ENCODE measurements at places on chromosomes 4 and X.
A peak's percentile ranks its signal among the peaks of the same experiment; 100 is the strongest.

GRCh38 chrX:17086317-17086716, 139.9 kb downstream of the REPS2 start:
- no peak for DNase-seq

DNA sequence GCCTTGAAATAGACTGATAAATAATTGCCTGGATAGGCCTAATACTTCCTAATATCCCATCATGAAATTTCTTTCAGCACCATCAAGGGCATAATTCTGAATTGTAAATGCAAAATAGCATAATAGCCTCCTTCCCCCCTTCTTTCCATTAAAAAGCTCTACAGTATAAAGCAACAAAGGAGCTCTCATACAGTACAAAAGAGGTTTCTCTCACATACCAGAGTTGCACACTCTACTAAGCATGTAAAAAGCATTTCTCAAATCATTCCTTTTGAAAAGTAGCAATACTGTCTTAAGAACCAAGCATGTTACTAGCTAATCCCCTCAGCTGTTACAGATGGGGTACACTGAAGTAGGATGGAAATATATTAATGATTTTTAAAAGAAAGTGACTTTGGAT, 509.0 kb downstream of the KLHL13 start:
- DNase-seq, result no peak

DNA sequence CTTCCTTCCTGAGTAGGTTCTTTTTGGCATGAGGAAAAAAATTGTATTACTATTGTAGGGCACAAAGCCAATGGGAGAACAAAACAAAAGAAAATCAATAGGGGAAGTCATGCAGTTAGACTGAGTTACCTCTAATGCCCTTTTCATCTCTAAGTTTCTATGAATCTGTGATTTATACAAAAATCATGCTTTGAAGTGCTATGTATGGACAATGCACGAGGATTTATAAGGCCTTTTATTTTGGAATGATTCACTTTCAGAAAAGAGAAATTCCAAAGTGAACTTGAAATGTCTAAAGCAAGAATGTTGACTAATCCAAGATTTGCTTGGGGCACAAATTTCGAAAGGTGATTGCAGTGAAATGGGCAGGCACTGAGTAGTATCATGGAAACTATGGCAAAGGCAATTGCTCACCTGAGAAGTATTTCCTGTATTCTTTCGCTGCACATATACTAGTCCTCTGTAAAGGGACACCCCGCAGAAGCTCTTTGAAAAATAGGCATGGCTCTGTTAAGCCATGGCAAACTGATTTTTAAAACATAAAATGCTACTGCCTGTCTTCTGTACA, 52.8 kb downstream of the ADGRG4 start:
- DNase-seq, result no peak

DNA sequence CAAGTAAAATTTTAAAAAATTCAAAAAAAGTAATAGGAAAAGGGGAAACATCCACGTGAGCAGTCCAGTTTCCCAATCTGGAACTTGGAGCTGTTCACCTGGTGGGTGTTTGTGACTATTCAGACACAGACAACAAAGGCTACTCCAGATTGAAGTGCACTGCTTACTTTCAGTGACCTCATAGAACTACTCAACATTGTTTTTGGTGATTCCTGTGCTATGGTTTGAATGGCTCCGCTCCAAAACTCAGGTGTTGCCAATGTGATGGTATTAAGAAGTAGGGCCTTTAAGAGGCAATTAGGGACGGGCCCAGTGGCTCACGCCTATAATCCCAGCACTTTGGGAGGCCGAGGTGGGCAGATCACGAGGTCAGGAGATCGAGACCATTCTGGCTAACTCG, 22.1 kb downstream of the SH3RF1 start:
- no peak for DNase-seq

GRCh38 chrX:151977923-151978322, 3.4 kb upstream of the GABRE start:
- no peak for DNase-seq

GRCh38 chrX:117532339-117532738, 584.3 kb downstream of the KLHL13 start:
- DNase-seq, result no peak

GRCh38 chr4:133146574-133147241, 2.4 kb upstream of the PCDH10 start:
- no peak for DNase-seq

- no peak for DNase-seq
Measured at GRCh38 chrX:131746491-131746968, 202.7 kb downstream of the OR13H1 start.

DNA sequence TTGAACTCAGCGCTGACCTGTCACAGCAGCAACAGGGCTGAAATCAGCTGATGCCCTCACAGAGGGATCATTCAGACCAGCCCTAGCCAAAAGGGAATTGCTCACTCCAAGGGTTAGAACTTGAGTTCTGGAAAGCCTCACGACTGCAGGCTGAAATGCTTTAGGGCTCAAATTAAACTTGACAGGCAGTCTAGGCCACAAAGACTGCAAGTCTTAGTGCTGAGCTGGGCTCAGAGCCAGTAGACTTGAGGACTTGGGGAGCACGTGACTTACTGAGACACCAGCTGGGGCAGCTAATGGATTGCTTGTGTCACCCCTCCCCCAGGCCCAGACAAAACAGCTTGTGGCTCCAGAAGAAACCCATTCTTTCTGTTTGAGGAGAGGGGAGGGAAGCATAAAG, 119.0 kb upstream of the SLC6A14 start:
- no peak for DNase-seq

GRCh38 chr4:6826781-6827508, 44.4 kb downstream of the KIAA0232 start:
- DNase-seq, result no peak

- DNase-seq, result no peak
Measured at GRCh38 chr4:137559801-137560200, 27.5 kb upstream of the PCDH18 start.

DNA sequence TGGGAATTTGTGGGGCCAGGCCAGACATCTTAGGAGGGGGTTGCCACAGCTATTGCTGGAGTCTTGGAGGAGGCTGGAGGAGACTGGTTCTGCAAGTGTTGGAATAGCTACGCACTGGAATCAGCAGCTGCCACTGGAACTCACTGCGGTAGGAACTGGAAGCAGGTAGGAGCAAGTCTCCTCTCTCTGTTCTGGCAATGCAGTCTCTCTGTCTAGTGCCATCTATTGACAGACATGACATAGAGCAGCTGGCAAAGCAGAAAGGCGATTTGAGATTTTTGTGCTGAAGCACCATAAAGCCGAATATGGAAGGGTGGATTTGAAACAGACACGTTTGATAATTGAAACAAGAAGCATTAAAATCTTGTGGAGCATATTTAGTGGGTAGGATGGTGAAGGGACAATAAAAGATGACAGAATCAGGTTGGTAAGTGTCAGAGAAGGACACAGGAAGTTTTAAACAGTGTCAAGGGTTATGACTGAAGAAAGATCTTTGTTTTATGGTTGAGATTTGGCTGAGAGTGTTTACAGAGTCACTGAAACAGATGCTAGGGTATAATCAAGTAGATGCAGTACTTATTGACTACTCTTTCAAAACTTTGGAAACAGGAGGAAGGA, 23.5 kb upstream of the SYNPO2 start:
- no peak for DNase-seq

- no peak for DNase-seq
Measured at GRCh38 chr4:83855044-83855443, 319.1 kb downstream of the GPAT3 start.

DNA sequence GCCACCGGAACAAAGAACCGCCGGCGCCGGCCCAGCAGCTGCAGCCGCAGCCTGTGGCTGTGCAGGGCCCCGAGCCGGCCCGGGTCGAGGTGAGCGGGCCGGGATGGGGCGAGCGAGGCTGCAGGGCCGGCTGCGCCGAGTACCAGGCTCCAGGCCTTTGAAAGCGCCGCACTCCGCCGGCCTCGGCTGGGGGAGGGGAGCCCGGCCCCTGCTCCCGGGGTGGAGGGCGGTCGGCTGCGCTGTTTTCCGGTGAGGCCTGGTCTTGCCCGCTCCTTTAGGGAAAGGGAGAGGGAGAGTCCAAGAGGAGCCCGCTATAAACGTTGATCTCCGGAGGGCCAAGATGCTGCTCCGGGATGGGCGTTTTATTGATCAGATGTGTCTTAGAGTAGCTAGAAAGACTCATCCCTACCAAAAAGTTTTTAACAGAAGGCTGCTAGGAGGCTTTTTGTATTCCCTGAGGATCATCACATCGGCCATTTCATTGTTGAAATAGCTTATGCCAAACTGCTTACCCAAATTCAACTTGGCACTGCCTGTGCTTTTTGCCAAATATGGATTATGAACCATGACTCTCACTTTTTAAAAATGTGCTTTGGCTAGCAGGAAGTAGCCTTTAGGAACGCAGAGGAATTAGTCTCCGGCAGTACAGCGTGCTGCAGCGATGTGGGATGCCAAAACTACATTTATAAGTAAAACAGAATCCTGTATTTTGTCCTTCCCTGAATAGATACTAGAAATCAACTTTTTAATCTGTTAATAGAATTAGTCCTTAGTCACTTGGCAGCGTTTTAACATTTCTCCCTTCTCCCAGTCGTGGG, 760 bp downstream of the TMEM165 start:
- DNase-seq, result peak; percentile 34

DNA sequence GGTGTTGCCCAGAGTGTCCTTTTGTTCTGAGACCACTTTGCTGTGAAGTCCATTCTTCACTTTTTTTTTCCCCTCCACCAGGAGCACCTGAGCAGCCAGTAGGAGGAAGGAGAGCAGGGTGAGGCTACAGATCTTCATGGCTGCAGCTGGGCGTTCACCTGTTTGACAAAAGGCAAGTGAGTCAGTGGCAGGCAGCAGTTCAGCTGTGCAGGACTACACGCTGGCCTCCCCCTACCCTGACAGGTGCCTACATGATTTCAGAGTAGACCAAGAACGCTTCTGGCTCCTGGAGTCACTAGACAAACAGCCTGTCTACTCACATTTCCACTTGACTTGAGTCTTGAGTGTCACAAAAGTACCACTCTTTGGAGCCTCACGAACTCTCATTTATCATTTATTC, 2.0 kb downstream of the FGFBP1 start:
- DNase-seq, result no peak

DNA sequence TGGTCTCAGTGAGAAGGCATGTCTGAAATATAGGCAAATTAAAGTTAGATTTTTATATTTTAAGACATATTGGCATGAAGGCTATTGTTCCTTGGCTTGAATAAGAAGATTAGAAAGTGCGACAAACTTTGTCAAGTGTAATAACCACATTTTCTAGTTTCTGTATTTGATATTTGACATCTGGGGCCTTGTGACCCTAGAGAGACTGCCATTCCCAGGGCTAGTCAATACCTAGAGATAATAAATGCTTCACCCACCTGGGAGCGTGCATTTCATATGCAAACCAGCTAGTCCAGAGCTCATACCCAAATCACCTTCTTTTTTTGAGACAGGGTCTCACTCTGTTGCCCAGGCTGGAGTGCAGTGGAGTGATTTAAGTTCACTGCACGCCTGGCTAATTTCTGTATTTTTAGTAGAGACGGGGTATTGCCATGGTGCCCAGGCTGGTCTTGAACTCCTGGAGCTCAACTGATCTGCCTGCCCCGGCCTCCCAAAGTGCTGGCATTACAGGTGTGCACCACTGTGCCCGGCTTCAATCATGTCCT, 62.6 kb downstream of the COQ2 start:
- no peak for DNase-seq

DNA sequence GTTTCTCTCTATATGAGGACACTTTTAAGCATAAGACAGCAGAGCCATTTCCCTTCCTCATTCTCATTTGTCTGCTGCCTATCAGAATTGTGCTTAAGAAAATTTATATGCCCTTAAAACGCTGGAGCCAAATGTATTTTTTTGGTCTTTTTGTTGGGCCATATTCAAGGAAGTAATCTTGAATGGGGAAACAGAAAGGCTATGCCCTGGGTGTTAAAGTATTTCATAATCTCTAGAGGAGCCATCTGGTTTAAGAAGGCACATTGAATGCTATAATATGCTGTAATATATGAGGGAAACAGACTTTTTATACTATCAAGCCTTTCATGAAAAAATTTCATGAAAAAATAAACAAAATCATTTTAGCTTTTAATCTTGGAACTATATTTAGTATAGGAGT, 4.3 kb downstream of the DMD start:
- DNase-seq, result no peak

DNA sequence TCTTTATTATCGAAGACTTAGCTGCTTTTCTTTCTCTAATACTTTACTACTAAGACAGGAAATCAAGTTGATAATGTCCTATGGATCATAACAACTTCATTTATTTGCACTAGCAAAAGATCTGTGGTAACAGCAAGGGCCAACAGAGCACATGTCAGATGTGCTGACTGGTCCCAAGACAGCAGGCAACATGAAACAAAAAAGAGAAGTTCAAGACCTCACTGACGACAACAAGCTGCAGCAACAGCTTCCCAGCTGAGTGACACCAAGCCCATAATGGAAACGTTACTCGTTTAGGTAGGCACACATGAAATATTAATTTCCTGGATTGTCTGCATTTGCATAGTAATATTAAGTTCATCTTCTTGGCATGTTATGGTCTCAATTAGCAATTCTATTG, 126.9 kb downstream of the UNC5C start:
- DNase-seq, result no peak

- DNase-seq, result no peak
Measured at GRCh38 chr4:99664716-99665115, 7.1 kb upstream of the C4orf54 start.

DNA sequence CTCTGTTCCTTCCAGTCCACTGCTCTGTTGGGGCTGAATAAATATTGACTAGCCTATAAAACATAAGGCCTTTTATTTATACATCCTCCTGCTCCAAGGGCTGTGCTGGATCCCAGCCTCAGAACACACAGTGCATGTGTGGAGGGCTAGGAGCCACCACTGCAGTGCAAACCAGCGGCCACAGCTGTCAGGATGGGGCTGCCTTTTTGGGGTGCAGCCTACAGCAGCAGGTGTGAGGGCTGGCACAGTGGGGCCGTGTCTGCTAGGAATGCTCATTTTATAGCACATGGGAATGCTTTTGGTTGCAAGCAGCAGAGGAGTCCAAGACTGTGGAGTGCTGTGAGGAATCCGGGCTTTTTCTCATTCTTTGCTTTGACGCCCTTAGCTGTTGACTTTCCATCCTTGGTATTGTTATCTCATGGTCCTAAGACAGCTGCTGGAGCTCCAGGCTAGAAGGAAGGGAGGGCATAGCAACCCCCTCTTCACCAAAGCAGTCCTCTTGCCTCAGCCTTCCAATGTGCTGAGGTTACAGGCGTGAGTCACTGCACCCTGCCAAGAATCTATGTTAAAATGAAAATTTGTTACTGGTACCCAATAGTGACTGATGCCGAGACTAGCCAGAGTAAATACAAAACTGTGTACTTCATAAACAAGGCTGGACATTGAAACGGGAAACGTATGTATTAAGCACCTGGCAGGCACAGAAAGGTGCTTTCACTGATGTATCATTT, 334.3 kb upstream of the GATB start:
- DNase-seq, result no peak

GRCh38 chr4:183924362-183925044, 19.4 kb downstream of the STOX2 start:
- no peak for DNase-seq

Measured in activated naive CD4-positive, alpha-beta T cell treated with Interleukin-2 at 50 U/mL for 16 hours (primary cell).